ENCODE measurements at places on chromosomes 4 and X.
A peak's percentile ranks its signal among the peaks of the same experiment; 100 is the strongest.

GRCh38 chr4:6466756-6467381 lies 5.5 kb downstream of the PPP2R2C start:
- no peak for DNase-seq

- DNase-seq, result no peak
Observed at GRCh38 chr4:40923316-40924095, 173.8 kb downstream of the NSUN7 start.

GRCh38 chrX:85897362-85898126 lies 149.8 kb downstream of the CHM start:
- no peak for DNase-seq

- peak; percentile 77 for DNase-seq
Observed at GRCh38 chr4:13656569-13657405, 29.3 kb upstream of the BOD1L1 start.

DNA sequence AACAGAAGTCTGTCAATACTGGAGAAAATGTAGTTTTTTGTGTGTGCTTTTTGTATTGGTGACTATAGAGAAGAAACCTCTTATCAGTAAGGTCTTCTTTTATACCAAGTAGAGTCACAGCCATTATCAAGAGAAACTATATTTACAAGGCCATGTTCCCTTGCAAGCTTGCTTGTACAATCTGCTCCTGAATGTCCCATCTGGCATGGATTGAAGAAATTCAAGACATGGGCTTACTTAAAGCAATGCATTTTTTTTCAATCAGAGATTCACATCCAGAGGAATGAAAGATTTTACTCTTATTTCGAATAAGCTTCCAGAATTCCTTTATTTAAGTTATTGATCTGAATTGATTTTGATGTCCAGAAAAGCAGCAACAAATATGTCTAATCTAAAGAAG lies 537.3 kb upstream of the RPS6KA3 start:
- no peak for DNase-seq

DNA sequence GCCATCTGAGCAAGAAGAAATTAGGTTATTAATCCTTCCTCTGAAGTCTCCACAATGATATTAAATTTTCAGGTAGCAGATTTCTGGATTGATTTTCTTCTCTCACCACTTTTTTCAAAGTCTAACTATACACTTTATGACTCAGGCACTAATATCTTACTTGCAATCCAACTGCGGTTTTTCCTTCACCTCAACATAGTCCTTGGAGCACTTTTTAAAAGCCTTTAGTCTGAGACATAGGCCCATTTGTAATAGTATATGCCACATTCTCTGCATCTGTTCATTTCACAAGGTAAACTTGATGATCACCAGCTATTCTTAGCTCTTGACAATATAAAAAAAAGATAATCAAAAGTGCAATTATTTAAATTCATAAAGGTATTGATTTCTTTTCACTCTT lies 55.9 kb upstream of the EDNRA start:
- DNase-seq, result no peak

GRCh38 chr4:97153042-97153441 lies 990.2 kb downstream of the STPG2 start:
- DNase-seq, result no peak

DNA sequence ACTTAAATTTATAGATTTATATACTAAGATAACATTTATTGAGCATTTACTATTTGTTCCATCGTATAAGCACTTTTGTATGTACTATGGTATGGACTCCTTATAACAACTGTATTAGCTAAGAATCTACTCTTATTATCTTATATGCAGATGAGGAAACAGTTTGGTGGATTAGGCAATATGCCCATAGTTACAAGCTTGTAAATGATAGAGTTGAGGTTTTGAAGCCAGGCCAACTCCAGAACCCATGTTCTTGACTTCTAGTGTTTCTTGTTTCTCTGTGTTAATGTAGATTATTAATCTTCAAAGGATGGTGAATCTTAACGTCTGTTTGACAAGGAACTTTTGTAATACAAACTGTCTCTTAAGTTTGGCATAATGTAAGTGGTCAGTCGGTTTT lies 71.3 kb downstream of the STIM2 start:
- DNase-seq, result no peak

- DNase-seq, result no peak
Observed at GRCh38 chrX:145729635-145730034, 88.0 kb upstream of the SLITRK2 start.

DNA sequence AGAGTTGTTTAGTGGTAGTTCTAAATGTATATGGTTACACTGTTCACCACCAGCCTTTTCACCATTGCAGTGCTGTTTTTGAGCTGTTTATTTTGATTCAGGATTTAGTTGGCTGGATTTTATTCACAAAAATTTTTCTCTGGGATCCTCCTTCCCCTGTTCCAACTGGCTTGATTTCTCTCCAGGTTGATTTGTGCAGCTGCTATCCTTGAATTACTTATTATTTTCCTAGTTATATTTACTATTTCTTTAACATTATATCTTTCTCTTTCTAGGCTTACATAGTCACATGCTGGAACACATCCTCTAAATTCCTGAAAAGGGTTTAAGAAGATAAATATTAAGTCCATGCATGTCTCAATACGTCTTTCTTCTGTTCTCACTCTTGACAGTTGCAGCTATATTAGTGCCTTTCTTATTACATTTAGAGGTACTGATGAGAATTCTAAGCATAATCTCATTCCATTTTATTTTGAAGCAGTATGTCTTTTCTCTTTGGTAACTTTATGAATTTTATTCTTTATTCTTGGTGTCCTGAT lies 82.2 kb downstream of the SUPT20HL2 start:
- no peak for DNase-seq

- DNase-seq, result no peak
Observed at GRCh38 chrX:24838629-24839028, 144.9 kb downstream of the POLA1 start.

DNA sequence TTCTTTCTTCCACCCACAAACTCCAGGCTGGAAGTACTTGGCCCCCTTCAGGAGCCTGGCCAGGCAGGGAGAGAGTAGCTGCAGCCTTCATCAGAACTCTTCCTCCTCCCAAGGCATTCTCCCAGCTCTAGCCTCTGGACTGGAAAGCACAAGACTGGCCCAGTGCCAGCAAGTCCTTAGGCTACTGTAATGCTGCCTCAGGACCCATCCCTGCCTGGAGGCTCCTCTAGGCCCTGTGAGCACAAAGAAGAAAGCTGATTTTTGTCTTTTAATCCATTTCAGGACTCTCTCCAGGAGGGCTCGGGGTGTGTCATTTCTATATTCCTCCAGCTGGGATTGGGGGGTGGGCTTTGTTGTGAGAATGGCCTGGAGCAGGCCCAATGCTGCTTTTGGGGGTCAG lies 10.8 kb downstream of the AWAT2 start:
- no peak for DNase-seq

DNA sequence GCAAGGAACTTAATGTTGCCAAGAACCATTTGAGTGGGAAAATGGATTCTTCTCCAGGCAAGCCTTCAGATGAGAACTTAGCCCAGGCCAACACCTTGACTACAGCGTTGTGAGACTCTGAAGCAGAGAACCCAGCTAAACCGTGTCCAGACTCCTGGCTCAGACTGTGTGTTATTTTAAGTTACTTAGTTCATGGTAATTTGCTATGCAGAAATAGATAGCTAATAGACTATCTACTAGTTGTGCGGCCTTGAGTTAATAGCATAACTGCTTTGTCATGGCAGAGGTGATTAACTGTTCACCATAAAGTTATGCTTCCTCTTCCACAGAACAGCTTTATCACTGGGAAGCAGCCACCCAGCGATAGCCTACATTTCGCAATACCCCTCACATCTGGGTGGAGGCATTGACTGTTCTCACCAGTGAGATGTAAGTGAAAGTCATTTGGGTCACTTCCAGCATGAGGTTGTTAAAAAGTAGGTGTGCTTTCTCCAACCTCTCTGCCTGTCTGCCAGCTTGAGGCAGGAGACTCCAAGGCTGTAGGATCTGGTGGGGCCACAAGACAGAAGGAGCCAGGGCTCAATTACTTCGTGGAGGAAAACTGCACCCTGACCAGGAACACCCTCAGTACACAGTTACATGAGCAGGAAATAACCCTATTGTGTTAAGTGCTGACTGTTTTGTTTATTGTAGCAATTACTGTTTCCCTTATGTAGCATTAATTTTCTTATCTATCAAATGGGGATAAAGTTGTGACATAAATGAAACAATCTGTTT lies 94.2 kb downstream of the GPAT3 start:
- DNase-seq, result no peak

DNA sequence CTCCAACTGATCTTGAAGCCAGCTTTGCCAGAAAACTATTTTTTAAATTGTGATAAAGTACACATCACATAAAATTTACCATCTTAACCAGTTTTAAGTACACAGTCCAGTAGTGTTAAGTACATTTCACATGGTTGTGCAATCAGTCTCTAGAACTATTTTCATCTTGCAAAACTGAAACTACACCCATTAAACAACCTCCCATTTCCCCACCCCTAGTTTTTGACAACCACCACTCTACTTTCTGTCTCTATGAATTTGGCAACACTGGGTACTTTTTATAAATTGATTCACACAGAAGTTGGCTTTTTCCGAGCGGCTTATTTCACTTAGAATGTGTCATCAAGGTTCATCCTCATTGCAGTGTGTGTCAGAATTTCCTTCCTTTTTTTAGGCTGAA lies 31.0 kb downstream of the TRPC5 start:
- DNase-seq, result no peak

- no peak for DNase-seq
Observed at GRCh38 chrX:47644557-47645091, 5.7 kb downstream of the ELK1 start.

GRCh38 chrX:149069899-149070298 lies 435.2 kb downstream of the IDS start:
- no peak for DNase-seq

- no peak for DNase-seq
Observed at GRCh38 chr4:105808030-105808749, 87.1 kb upstream of the NPNT start.

DNA sequence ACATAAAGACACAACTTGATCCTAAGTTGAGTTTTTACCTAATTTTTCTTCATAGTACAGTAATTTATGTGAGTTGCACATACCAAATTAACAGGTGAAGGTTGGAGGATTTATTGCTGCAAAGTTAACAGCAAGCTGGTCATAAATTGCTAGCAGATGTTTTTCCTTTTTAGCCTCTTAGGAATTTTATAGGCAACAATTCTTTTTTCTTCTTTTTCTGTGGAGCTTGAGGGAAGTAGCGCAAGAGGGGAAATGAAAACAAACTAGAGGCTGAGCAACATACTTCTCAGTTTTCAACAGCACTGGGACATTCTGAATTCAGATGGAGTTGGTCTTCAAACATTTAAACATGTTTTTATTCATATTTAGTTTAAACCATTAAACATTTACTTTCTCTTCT lies 63.7 kb upstream of the TLR2 start:
- no peak for DNase-seq

DNA sequence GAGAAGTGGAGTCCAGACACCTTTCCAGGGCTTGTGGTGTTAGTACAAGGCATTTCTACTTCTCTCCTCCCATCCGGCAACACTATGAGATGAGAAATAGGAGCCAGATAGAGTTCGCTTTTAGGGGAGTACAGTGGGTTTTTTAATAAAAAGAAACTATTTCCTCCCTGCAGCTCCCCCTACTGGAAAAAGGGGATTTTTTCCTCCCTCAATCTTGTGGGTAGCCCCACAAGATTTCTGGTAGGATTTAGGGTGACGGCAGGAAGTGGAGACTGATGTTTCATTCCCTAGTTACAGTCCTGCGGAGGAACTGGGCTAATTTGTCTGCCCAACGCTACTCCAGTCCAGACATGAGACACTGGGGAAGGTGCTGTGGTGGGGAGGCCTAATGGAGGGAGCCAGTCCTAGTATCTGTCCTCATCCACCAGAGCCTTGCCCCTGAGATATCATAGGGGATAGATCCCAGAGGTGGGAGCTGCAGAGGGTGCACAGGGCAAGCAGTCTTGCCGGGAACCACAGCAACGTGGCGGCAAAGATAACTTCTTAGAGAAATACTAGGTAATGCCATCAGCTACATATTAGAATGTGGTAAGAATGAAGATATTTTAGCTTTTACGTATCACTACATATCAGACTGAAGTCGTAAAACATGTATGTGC lies 45.5 kb upstream of the PRKG2 start:
- DNase-seq, result no peak

DNA sequence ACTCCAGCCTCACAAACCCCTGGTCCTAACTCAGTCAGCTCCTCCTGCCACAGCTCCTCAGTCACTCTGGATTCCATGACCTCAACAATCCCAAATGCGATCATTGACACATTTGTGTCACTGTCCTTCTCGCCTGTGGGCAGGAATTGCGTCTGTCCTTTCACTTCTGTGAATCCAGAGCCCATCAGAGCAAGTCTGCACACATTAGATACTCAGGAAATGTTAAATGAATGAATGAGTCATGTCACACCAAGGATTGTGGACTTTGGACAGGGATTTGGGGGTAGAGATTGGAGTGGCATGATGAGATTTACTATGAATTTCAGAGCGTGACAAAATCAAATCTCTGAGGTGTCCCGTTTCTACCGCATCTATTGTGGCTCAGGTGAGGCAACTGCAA lies 11.8 kb upstream of the CLDN24 start:
- DNase-seq, result no peak

DNA sequence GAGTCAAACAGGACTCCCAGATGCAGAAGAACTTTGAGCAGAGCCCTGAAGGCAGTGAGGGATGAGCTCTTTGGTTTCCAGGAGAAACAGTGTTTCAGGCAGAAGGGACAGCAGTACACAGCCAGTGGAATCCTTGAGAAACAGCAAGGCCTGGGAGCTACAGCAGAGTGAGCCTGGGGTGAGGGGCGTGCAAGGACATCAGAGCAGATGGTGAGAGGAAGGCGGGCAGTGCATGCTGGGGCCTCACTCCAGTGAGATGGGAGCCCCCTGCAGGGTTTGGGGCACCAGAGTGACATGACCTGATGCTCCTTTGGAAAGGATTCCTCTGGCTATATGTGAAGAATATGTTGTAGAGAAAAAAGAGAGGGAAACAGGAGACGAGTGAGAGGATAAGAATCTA lies 98.1 kb upstream of the EGFL6 start:
- DNase-seq, result no peak

- DNase-seq, result no peak
Observed at GRCh38 chrX:13208281-13208935, 111.4 kb downstream of the ATXN3L start.

- peak; percentile 23 for DNase-seq
Observed at GRCh38 chr4:128812442-128813235, 3.1 kb downstream of the JADE1 start.

DNA sequence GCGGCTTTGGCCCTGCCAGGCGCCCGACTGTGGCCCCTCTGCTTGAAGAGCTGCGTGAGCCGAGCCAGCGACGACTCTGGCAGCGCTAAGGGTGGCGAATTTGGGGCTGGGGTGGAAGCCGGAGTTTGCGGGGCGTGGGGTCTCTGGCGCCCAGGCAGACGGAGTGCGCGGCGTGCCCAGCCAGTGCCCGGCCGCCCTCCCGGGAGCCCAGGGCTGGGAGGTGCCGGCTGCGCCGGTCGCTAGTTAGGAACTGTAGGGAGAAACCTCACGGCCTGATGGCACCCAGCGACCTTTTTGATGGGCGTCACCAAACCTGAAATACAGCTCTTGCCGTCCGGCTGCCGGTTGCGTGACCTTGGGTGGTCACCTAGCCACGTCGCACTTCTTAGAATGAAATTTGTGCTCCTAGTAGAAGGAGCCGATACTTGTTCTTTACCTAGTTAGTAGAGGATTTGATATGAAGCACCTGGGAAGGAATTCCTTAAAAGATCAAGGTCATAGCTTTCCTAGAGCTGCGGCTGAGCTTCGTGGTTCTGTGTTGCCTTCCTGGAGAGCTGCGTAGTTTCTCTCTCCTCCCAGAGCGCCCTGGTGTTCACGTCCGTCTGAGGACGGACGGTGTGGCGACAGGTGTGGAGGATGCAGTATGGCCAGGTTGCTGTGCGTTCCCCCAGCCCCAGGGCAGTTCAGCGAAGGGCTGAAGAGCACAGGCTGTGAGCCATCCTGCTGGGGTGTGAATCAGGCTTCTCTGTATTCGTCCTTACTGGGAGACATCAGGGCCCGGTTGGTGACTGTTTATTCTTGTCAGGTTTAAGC lies 680 bp downstream of the MAEA start:
- peak; percentile 51 for DNase-seq

All from CD4-positive, alpha-beta T cell (primary cell).